ENCODE measurements at places on chromosomes 5 and 9. TPM values are rescaled to one million over a fixed set of nuclear protein-coding genes. Genes with fewer than 3 reads are reported as not detected.

MYMK gene
- total RNA-seq = not detected

TMC1 gene
- not detected for total RNA-seq

GPX3 gene
- not detected for total RNA-seq

DNA sequence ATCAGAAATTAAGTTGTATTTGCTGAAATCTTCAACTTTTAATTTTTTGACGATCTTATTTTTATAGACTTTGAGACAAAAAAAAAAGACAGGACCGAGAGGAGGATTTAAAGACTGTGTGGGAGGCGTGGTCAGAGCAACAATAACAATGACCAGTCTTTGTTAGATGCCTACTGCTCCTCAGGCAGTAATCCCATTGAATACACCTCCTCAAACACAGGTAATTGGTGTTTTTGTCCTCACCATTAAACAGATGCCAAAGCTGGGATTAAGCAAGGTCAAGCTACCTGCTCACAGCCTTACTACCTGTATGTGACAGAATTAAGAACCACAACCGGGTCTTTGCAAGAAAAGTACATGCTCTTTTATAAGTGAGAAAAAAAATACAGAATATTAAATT, 233.3 kb upstream of the GRAMD2B start:
- no peak for DNase-seq
- no peaks in the 10 kb centered on the region for H3K36me3 ChIP-seq
- H3K27ac ChIP-seq = no peak overlapping the region
- no peak overlapping the region for H3K4me3 ChIP-seq
- no peaks in the 10 kb centered on the region for H3K4me1 ChIP-seq

ZMYND19 gene
- 52.5 TPM for total RNA-seq

GRCh38 chr5:108905805-108906204, 158.1 kb downstream of the FER start:
- H3K27me3 ChIP-seq = no peaks in the 10 kb centered on the region
- no peak overlapping the region for H3K4me3 ChIP-seq

CCDC192 gene
- total RNA-seq = not detected

DNA sequence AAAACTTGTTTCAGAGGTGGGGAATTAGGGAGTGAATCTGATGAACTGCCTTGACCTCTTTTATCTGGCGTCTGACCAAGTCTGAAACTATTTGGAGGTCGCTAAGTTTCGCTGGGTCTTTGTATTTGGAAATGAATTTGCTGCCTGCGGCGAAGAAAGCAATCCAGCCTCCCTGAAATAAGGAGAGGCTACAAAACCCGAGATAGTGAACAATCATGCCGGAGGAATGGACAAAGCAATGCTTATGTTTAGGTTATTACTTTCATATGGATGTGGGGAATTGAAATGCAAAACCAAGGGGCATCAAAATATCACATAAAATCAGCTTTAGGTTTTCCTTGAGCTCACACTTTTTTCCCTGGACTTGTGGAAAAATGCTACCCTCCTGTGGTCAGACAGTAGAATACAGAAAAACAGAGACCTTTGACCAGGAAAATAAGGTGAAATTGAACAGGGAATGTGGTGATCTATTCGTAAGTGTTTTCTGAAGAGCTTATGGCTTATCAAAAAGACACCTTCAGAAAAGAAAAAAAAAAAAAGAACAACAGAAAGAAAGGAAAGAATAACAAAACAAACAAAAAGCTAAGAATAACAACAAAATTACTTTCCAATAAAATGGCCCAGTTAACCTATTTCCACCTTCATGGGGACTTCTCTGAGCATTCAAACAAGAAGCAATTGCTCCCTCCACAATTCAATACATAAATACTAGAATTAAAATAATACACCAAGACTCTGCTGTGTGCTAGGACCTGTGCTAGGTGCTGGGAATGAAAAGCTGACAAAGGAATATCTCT, 68.6 kb upstream of the DPYSL3 start:
- no peak overlapping the region for H3K27ac ChIP-seq
- H3K4me1 ChIP-seq = no peaks in the 10 kb centered on the region
- no peaks in the 10 kb centered on the region for H3K27me3 ChIP-seq
- no peak overlapping the region for H3K4me3 ChIP-seq
- no peak for DNase-seq
- H3K36me3 ChIP-seq = peaks cover 2% of the 10 kb centered on the region

GRCh38 chr9:82489201-82489821, 500.7 kb downstream of the SPATA31D1 start:
- no peak overlapping the region for H3K27ac ChIP-seq
- no peak for DNase-seq
- H3K27me3 ChIP-seq = peaks cover 2% of the 10 kb centered on the region
- no peak overlapping the region for H3K4me3 ChIP-seq
- no peaks in the 10 kb centered on the region for H3K36me3 ChIP-seq
- H3K4me1 ChIP-seq = no peaks in the 10 kb centered on the region

STPG3 gene
- not detected for total RNA-seq

- no peaks in the 10 kb centered on the region for H3K36me3 ChIP-seq
- H3K4me3 ChIP-seq = peak overlapping the region; percentile 86
- H3K27ac ChIP-seq = peak overlapping the region; percentile 92
These were observed 101.6 kb upstream of the SSBP2 start for GRCh38 chr5:81852291-81853029.

GRCh38 chr9:98101868-98102273, 17.2 kb downstream of the TRIM14 start:
- H3K4me3 ChIP-seq = peak overlapping the region; percentile 65
- H3K27me3 ChIP-seq = no peaks in the 10 kb centered on the region
- DNase-seq = peak; percentile 90
- peaks cover 52% of the 10 kb centered on the region for H3K36me3 ChIP-seq
- H3K4me1 ChIP-seq = peaks cover 83% of the 10 kb centered on the region
